ENCODE measurements at places on chromosomes 16 and 17.

GRCh38 chr17:55730380-55730779 is 7.7 kb upstream of the TMEM100 start:
- no peak for DNase-seq

DNA sequence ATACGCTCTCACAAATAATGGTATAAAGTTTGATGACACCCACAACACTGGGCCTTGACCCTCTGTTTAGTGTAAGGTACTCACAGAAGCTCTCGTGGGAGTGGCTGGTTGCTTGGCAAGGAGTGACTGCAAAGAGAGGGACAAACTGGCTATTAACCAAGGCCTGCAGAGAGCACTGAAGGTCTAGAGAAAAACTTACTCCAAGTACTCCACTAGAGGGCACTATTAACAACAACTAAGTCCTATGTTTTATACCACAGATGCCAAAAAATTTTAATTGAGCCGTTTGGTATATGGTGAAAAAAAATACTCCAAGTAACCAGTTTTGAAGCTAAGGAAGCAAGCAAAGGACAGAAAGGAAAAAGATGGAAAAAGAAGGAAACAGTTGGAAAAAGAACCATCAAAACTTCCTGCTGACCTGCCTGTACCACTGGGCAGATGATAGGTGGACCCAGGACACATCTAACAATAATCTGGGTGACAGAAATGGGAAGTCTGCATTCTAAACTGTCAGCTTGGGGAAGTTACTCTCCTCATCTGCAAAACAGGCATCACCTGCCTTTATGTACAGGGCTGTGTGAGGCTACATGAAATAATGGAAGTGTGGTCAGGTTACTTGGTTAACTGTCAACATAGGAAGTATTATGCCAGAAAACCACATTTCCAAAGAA is 23.2 kb downstream of the DYNC1LI2 start:
- peak; percentile 78 for DNase-seq

DNA sequence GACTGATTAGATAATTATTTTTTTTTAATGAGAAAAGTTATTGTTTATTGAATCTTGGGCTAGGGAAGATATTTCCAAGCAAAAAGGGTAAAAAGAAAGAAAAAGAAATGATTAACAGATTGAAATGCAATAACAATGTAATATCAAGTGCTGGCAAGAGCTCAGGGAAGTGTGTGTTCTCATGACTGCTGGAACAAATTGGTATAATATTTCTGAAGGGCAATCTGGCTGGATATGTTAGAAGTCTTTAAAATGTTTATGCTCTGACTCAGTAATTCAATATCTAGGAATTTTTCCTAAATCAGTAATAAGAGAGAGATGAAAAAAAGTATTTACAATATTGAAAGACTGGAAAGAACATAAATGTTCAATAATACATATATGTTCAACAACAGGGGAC is 7.6 kb upstream of the ZNF624 start:
- DNase-seq, result no peak

GRCh38 chr17:8806926-8807550 is 7.9 kb upstream of the MFSD6L start:
- no peak for DNase-seq
